Body of pancreas (tissue), 4 donors: ENCODE measurements at places on chromosomes 11 and 22.

DNA sequence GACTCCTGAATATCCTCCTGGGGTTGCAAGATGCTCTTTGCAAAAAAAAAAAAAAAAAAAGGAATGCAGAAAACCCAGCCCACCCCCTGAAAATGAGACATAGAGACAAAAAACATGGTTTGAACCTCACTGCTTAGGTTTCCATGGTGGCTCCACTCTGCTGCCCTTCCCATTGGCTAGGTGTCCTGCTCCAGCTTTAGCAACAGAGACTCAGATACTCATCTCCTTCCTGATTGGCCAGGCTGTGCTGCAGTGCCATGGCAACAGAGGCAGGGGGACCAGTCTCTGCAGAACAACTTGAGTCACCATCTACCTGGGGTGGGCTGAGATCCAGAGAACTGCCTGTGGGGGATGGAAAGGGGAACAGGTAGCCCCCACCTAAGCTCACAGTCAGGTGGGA is 17.4 kb upstream of the YWHAH start:
- no peak overlapping the region for H3K4me3 ChIP-seq
- H3K27ac ChIP-seq = no peak overlapping the region
- DNase-seq = no peak
- no peaks in the 10 kb centered on the region for H3K4me1 ChIP-seq
- no peaks in the 10 kb centered on the region for H3K36me3 ChIP-seq

- H3K4me3 ChIP-seq = no peak overlapping the region
- DNase-seq = no peak
- H3K4me1 ChIP-seq = no peaks in the 10 kb centered on the region
These were observed 147.9 kb downstream of the C11orf91 start for GRCh38 chr11:33552756-33553155.

GRCh38 chr11:69358398-69359020 is 64.6 kb downstream of the MYEOV start:
- H3K4me1 ChIP-seq = no peaks in the 10 kb centered on the region
- H3K36me3 ChIP-seq = no peaks in the 10 kb centered on the region
- no peaks in the 10 kb centered on the region for H3K27me3 ChIP-seq
- no peak for DNase-seq
- H3K27ac ChIP-seq = no peak overlapping the region

DNA sequence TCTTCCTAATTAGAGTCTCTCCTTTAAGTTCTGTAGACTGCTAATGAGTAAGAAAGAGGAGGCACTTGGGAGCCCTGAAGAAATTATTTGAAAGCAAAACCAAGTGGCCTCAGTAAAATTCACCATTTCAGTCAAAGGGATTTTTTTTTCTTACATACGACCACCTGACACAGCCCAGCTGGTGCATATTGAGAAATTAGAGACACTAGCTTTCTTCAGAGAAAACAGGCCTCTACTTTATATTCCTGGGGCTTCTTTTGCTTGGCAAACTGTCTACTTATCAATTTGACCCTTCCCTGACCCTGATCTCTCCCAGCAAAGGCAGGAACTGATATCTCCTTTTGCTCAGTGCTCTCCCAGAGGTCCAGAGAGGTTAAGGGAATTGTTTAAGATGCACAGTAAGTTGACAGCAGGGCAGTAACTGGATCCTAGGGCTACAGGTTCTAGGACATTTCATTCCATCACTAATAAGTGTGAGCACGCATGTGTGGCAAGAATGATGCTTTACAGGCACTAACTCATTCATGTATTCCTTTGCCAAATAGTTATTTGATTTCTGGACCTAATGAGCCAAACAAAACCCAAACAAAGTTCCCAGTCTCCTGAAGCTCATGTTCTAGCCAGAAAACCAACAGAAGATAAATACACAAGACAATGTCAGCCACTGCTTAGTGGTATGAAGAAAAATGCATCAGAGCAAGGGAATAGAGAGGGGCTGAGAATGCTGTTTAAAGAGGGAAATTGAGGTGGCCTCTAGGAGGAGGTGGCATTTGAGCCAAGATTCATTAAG is 467.6 kb downstream of the SOX6 start:
- H3K4me3 ChIP-seq = no peak overlapping the region
- no peaks in the 10 kb centered on the region for H3K27me3 ChIP-seq
- H3K27ac ChIP-seq = no peak overlapping the region
- no peaks in the 10 kb centered on the region for H3K4me1 ChIP-seq

GRCh38 chr22:44956840-44957767 is 52.7 kb downstream of the PHF21B start:
- no peaks in the 10 kb centered on the region for H3K27me3 ChIP-seq
- H3K36me3 ChIP-seq = no peaks in the 10 kb centered on the region
- DNase-seq = no peak
- no peak overlapping the region for H3K4me3 ChIP-seq
- H3K27ac ChIP-seq = no peak overlapping the region
- no peaks in the 10 kb centered on the region for H3K4me1 ChIP-seq

GRCh38 chr11:134634897-134635831 is 223.1 kb upstream of the B3GAT1 start:
- no peak for DNase-seq
- H3K27ac ChIP-seq = no peak overlapping the region
- H3K4me3 ChIP-seq = no peak overlapping the region
- H3K4me1 ChIP-seq = no peaks in the 10 kb centered on the region

GRCh38 chr11:114346709-114347141 is 50.5 kb downstream of the NNMT start:
- no peaks in the 10 kb centered on the region for H3K36me3 ChIP-seq
- no peak for DNase-seq
- H3K27me3 ChIP-seq = no peaks in the 10 kb centered on the region
- no peak overlapping the region for H3K4me3 ChIP-seq

DNA sequence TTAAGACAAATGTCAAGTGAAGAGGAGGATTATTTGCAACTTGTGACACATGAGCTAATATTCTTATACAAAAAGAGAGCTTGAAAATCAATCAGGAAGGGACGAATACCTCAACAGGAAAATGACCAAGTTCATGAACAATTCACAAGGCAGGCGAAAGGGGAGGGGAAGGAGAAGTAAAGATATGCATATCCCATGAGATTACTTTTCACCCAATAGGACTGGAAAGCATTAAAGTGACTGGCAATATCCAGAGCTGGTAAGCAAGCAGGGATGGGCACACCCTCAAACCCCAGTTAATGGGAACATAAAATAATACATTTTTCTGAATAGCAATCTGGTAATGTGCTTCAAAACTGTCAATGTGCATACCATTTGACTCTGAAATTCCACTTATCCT is 129.5 kb downstream of the SLC1A2 start:
- H3K36me3 ChIP-seq = peaks cover 2% of the 10 kb centered on the region
- no peaks in the 10 kb centered on the region for H3K27me3 ChIP-seq
- no peak overlapping the region for H3K27ac ChIP-seq
- H3K4me1 ChIP-seq = peaks cover 4% of the 10 kb centered on the region
- H3K4me3 ChIP-seq = no peak overlapping the region

- H3K36me3 ChIP-seq = no peaks in the 10 kb centered on the region
- H3K4me3 ChIP-seq = no peak overlapping the region
- H3K27me3 ChIP-seq = no peaks in the 10 kb centered on the region
- no peak overlapping the region for H3K27ac ChIP-seq
- H3K4me1 ChIP-seq = no peaks in the 10 kb centered on the region
- DNase-seq = no peak
These were observed 92.9 kb upstream of the KCNA4 start for GRCh38 chr11:30109774-30110173.

DNA sequence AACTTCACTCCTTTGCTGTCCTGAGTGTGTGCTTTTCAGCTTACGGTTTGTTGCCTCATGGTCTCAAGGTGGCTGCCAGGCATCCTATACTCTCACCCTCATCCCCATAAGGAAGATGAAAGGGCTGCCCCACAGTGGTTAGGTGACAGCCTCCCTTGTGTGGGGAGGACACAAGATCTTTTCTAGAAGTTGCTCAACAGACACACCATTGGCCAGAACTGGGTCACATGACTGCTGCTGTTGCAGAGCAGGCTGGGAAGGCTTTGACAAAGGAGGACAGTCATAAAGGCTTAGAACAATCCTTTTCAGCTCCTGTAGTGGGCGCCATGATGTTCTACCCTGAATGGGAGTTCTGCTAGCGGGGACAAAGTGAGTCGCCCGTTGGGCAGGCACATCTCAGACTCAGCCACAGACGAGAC is 69.7 kb upstream of the RASD2 start:
- H3K4me3 ChIP-seq = no peak overlapping the region
- no peak for DNase-seq
- H3K27me3 ChIP-seq = no peaks in the 10 kb centered on the region

- DNase-seq = no peak
- no peaks in the 10 kb centered on the region for H3K27me3 ChIP-seq
- no peaks in the 10 kb centered on the region for H3K36me3 ChIP-seq
- H3K27ac ChIP-seq = no peak overlapping the region
- H3K4me3 ChIP-seq = no peak overlapping the region
- no peaks in the 10 kb centered on the region for H3K4me1 ChIP-seq
These were observed 18.3 kb downstream of the SLC5A12 start for GRCh38 chr11:26703411-26704191.

- no peaks in the 10 kb centered on the region for H3K36me3 ChIP-seq
- no peaks in the 10 kb centered on the region for H3K27me3 ChIP-seq
- no peak overlapping the region for H3K4me3 ChIP-seq
- H3K27ac ChIP-seq = no peak overlapping the region
- H3K4me1 ChIP-seq = peaks cover 17% of the 10 kb centered on the region
These were observed 30.3 kb upstream of the SIK2 start for GRCh38 chr11:111571829-111572501.

GRCh38 chr22:40519948-40520331 is 116.6 kb downstream of the MRTFA start:
- no peaks in the 10 kb centered on the region for H3K27me3 ChIP-seq
- no peak overlapping the region for H3K27ac ChIP-seq
- DNase-seq = no peak
- peaks cover 14% of the 10 kb centered on the region for H3K4me1 ChIP-seq

DNA sequence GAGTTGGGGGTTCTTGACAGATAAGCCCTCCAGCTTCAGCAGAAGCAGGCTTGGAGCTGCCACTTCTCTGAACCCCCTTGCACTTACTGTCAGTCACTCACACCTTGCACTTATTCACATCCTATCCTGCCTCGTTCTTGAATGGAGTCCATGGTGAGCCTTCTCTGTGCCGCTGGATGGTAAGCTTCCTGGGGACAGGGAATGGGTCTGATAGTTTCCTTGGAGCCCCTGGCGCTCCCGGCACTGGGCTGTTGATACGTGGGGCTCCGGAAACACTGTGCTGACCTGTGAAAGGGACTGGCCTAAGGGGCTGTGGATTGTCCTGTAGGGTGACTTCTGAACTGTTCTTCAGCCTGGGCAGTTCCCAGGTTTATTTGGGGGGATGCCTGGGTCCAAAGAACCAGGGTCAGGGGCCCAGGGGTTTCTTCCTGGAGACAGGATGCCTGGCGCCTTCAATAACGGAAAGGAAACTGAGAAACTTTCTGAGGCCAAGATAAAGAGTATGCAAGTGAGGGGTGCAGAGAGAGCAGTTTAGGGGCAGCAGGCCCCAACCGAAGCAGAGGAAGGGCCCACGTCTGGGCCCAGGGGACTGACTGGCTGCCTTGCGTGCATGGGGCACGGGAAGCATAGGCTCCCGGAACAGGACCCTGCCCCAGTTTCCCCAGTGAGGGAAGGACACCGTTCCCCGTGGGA is 709 bp upstream of the ST3GAL4 start:
- H3K27ac ChIP-seq = no peak overlapping the region
- H3K27me3 ChIP-seq = no peaks in the 10 kb centered on the region
- H3K4me3 ChIP-seq = peak overlapping the region; percentile 49
- peaks cover 34% of the 10 kb centered on the region for H3K4me1 ChIP-seq
- no peak for DNase-seq

- DNase-seq = no peak
- peaks cover 23% of the 10 kb centered on the region for H3K4me1 ChIP-seq
- H3K36me3 ChIP-seq = no peaks in the 10 kb centered on the region
- H3K27ac ChIP-seq = peak overlapping the region; percentile 54
These were observed 26.9 kb upstream of the CYB5R3 start for GRCh38 chr22:42676059-42676607.

- H3K36me3 ChIP-seq = no peaks in the 10 kb centered on the region
- H3K4me1 ChIP-seq = no peaks in the 10 kb centered on the region
- no peak for DNase-seq
- no peaks in the 10 kb centered on the region for H3K27me3 ChIP-seq
- no peak overlapping the region for H3K27ac ChIP-seq
These were observed 504.3 kb downstream of the FAM181B start for GRCh38 chr11:82229341-82229740.

- H3K27ac ChIP-seq = no peak overlapping the region
- no peaks in the 10 kb centered on the region for H3K36me3 ChIP-seq
- H3K4me1 ChIP-seq = peaks cover 10% of the 10 kb centered on the region
- H3K4me3 ChIP-seq = no peak overlapping the region
- no peaks in the 10 kb centered on the region for H3K27me3 ChIP-seq
- no peak for DNase-seq
These were observed 124.3 kb upstream of the FGF3 start for GRCh38 chr11:69943506-69943905.

GRCh38 chr11:20723366-20723765 is 54.0 kb downstream of the NELL1 start:
- no peak overlapping the region for H3K4me3 ChIP-seq
- no peak for DNase-seq
- H3K27me3 ChIP-seq = no peaks in the 10 kb centered on the region
- H3K27ac ChIP-seq = no peak overlapping the region
- H3K4me1 ChIP-seq = no peaks in the 10 kb centered on the region
- H3K36me3 ChIP-seq = no peaks in the 10 kb centered on the region

DNA sequence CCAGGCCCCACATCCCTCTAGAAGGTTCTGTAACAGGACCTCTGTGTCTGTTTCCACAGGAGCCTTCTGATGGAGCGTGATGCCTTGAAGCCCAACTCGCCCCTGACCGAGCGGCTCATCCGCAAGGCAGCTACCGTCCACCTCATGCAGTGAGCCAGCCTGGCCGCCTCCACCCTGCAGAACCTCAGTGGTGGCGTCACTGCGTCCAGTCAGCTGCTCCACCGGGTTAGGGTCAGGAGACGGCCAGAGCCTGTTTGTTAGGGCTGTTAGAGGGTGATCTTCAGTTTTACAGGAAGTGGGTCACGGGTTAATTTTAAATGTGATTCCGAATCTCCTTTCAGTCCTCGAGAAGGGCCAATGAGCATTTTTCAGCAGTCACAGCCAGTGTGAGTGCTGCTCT is 3.9 kb upstream of the GTSE1 start:
- H3K4me1 ChIP-seq = peaks cover 22% of the 10 kb centered on the region
- peak; percentile 18 for DNase-seq
- peaks cover 4% of the 10 kb centered on the region for H3K36me3 ChIP-seq
- H3K27ac ChIP-seq = no peak overlapping the region
- H3K27me3 ChIP-seq = no peaks in the 10 kb centered on the region
- H3K4me3 ChIP-seq = no peak overlapping the region

- H3K4me3 ChIP-seq = no peak overlapping the region
- H3K27me3 ChIP-seq = no peaks in the 10 kb centered on the region
- H3K27ac ChIP-seq = peak overlapping the region; percentile 67
- peaks cover 73% of the 10 kb centered on the region for H3K4me1 ChIP-seq
These were observed 9.7 kb upstream of the AHNAK start for GRCh38 chr11:62556108-62556874.

- peak overlapping the region; percentile 28 for H3K27ac ChIP-seq
- H3K4me1 ChIP-seq = peaks cover 40% of the 10 kb centered on the region
- H3K4me3 ChIP-seq = no peak overlapping the region
- no peaks in the 10 kb centered on the region for H3K36me3 ChIP-seq
- no peak for DNase-seq
These were observed 12.7 kb upstream of the C11orf91 start for GRCh38 chr11:33713151-33713855.
